ENCODE measurements at places on chromosomes 6 and 20. TPM values are rescaled to one million over a fixed set of nuclear protein-coding genes. Genes with fewer than 3 reads are reported as not detected.
A peak's percentile ranks its signal among the peaks of the same experiment; 100 is the strongest.

- DNase-seq: no peak
Measured at GRCh38 chr6:136383268-136383937, 93.8 kb upstream of the BCLAF1 start.

DNA sequence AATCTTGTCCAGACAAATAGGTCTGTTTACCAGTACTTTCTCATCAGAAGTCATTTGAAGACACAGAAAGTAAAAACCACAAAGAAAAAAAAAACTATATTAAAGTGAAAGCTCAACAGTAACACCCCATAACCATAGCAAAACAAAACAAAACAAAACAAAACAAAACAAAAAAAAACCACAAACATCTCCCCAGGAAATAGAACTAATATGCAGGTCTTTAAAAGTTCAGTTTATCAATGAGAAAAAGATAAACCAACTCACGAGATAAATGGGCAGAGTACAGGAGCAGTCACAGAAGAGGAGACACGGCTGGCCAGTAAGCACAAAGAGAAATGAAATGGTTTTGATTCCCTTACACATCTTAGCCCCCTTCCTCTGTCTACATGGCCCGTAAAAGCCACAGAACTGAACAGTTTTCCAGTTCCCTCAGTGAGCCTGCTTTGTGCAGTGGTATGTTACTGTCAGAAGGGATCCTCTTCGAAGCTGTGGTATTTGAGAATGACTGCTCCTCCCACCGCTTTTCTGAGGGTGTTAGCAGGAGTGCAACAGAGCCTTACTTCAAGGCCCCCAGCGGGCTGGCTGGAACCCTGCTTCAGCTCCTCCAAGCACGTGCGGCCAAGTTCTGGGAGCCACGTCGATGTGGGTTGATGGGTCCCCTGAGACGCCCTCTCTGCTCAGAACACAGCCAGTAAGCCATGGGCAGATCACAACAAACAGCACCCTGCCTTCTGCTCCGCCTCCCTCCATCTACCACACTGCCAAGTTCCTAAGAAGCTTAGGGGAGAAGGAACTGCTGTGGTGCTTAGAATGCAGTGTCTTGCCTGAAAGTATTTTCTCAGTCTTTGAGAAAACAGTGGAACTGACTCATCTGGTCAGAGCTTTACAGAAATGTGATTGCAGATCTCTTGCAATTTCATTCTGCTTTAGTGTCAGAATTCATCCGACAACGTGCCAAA lies 14.0 kb downstream of the UST start:
- DNase-seq: peak; percentile 36

- no peak for DNase-seq
Measured at GRCh38 chr6:142331075-142331551, 29.3 kb downstream of the ADGRG6 start.

- no peak for DNase-seq
Measured at GRCh38 chr6:108869876-108870275, 21.7 kb downstream of the ARMC2 start.

DNA sequence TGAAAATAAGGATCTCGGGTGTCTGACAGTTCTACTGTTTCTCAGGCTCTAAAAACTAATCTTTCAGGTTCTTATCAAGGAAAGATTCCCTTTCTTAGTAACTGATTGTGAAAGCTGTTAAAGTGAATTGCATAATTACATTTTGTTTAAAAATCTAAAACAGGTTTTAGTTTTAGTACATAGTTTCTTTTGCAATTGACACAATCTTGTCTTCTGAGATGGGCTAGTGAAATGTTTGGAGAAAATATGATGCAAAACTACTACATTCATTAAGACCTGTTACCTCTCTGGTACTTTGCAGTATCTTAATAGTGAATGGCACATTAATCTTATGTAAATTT lies 298.4 kb downstream of the UTRN start:
- DNase-seq: no peak

DNA sequence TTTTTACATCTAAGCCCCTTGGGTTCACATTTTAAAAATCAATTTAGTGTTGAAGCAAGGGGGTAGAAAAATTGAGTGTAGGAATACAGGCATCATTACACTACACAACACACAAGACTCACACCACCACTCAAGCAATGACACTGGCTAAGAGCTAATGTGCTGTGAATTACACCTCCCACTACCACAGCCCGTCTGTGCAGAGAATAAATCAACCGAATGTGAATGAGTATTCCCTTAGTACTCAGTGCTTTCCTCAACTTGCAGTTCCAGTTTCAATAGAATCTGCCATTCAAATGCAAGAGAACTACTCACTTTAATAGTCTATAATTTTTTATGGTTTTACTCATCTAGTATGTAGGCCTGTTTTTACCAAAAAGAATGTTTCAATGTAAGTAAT lies 114.4 kb downstream of the PDSS2 start:
- no peak for DNase-seq

- peak; percentile 37 for DNase-seq
Measured at GRCh38 chr20:41392871-41393704, 26.5 kb upstream of the EMILIN3 start.

DNA sequence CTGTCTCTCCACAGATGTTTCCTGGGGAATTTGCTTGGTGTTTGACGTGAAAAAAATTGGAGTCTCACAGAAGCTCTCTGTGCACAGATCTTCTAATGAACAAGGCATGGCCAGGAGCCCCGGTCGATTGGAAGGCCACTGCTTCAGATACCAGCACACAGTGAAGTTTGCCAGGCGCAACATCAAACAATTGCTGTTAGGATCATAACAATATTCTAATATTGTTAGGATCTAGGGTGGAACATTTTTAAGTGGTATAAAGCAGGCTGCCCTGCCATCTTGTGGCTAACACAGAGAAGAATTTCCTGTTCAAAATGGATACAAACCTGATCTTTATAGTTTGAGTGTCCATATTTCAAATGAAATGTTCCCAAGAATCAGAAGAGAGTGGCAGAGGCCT lies 64.1 kb downstream of the C6orf118 start:
- no peak for DNase-seq

DNA sequence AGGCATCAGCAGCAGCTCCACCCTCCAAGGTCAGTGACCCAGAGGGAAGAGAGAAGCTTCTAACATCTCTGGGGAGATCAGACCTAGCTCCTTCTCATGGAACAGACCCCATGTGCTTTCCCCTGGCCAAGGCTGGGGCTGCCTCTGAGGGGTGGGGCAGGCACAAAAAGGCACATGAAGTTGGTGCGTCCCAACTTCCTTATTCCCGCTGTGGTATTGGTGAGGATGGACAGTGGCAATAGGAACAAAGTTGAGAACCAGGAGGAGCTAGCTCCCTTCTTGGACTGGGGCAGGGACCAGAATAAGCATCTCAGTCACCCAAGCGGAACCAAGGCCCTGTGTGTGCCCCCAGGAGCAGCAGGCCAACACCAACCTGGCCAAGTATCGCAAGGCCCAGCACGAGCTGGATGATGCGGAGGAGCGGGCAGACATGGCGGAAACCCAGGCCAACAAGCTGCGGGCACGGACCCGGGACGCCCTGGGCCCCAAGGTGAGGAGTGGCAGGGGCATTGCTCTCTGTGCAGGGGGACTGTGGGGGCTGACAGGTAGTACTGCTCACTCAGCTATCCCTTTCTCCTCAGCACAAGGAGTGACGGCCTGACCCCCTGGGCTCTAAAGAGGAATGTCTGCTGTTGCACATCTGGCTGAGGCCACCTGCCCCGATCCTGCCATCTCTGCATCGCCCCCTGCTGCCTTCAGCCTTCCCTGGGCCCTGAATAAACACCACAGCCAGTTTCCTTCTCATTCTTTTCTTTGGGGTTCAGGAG lies 46.1 kb downstream of the MYH7B start:
- no peak for DNase-seq

DNA sequence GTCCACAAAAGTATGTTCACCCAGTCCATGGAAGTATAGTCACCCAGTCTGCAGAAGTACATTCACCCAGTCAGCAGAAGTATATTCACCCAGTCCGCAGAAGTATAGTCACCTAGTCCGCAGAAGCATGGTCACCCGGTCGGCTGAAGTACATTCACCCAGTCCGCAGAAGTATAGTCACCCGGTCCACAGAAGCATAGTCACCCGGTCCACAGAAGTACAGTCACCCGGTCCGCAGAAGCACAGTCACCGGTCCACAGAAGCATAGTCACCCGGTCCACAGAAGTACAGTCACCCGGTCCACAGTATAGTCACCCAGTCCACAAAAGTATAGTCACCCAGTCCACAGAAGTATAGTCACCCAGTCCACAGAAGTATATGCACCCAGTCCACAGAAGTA lies 8.8 kb downstream of the TCFL5 start:
- DNase-seq: no peak

DNA sequence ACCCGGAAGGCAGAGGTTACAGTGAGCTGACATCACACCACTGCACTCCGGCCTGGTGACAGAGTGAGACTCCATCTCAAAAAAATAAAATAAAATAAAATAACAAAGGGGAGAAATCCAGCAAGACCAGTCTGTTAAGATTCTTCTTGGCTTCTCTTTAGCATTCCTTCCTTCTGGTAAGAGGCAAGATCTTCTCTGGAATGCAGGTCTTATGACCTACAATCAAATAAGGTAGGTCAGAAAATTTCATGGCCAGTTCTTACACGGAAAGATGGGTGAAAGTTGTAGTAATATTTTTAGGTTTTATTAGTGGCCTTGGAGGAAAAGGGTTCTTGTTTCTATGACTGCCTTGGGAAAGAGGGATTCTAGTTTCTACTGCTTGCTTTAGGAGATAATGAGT lies 180.9 kb downstream of the FUT9 start:
- no peak for DNase-seq

DNA sequence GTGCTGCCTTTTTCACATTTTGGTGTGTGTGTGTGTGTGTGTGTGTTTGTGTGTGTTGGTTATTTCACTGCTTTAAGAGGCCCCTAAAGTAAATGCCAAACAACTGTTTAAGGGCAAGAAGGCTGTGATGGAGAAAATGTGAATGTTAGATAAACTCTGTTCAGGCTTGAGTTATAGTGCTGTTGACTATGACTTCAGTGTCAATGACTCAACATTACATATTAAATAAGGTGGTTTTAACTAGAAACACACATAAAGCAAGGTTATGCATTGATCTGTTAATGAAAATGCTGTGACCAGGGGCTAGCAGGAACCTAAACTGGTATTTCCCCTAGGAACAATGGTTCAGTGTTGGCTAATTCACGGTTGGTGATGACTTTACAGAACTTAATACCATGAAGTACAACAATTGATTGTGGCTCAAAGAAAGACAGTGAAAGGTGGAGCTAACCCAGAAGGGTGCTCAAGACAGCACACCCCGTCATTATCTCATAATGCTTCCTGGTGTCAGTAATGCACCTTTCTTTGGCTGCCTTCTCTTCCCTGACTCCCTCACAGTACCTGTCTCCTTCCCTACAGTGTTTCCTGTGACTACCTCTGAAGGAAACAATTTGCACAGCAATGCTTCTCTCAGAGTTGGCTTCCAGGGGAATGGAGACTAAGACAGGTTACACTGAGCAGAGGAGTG lies 116.1 kb downstream of the RIN2 start:
- no peak for DNase-seq

GRCh38 chr6:14079971-14080370 lies 37.6 kb upstream of the CD83 start:
- DNase-seq: no peak

- peak; percentile 81 for DNase-seq
Measured at GRCh38 chr20:45337367-45338120, 10.7 kb downstream of the SDC4 start.

DNA sequence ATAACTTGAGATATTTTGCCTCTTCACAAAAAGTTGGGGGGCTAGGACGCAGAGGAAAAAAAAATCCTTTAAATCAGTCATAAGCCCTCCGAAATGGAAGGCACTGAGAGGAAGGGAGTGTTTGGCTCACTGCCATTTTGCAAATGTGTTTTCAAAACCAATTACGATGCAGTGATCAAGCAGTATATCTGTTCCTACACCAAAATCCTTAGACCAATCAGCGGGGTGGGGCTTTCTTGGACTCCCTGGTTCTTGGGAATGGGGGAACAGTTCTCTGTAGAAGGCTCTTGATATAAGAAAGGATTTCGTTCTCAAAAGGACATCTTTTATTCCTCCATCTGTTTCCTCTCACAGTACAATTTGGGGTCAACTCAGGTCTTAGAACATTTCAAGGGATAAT lies 478.6 kb upstream of the JARID2 start:
- no peak for DNase-seq

GRCh38 chr6:5249451-5250122 lies 11.2 kb downstream of the LYRM4 start:
- DNase-seq: no peak

DNA sequence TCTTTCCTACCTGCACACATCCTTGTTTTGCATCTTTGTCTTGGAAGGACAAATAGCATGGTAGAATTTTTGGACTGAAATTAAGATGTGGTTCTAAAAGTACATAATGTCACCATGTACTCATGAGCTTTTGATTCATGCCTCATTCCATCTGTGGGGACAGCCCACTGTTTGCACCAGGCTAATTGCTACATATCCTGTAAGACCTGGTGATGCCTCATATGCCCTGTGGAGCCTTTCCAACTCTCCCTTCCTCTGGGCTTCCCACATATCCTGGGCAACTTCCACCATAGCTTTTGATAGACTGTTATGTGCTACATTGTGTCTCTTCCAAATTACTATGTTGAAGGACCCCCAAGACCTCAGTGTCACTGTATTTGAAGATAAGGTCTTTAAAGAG lies 213.6 kb upstream of the PREP start:
- DNase-seq: no peak

DNA sequence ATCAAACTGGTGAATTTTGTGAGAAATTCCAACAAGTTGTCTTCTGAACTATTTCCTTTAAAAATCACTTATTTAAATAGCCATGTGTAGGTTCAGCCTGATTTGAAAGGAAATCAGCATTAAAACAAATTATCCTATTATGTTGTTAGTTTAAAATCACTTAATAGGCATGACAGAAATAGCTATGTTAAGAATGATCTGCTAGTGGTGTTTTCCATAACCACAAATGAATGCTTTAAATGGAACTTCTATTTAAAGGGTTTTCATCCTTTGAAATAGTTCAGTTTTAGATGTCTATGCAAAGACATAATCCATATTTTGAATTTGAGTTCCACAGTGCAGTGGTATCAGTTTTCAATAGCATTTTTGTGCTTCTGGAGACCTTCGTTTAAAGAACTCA lies 120.1 kb downstream of the PLEKHG1 start:
- no peak for DNase-seq

DNA sequence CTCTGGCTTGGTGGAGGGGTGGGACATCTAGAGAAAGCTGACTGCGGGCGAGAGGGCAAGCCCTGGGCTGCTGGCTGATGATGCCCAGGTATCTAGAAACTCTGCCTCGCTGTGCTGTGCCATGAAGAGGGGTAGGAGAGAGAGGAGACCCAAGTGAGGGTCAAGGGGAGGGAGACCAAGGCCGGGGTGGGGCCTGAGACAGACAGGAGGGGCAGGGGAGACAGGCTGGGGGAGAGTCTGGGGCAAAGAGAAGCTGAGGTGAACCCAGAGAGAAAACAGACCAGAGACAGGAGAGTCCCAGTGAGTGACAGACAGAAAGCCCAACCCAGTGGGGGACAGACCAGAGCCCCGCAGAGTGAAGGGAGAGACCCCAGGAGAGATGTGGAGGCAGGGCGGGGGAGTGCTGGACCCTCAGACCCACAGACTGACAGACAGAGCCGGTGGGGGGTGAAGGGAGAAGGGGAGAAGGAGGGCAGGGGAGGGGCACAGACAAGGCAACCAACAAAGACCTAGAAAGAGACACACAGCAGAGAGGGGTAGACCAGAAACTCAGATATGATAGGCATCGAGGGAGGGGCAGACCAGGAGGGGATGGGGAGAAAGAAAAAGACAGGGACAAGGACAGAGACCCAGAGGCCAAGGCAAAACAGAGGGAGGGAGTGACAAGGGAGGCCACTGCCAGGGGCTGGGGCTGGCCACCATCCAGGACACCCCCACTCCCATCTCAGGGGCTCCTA lies 5.9 kb downstream of the TEAD3 start:
- DNase-seq: no peak

GRCh38 chr6:22008248-22008836 lies 288.5 kb downstream of the PRL start:
- DNase-seq: no peak

The SLC22A23 gene
- 32.2 TPM for total RNA-seq

The DEFB118 gene
- total RNA-seq: not detected

All from body of pancreas (tissue), 4 donors.